ENCODE measurements at places on chromosomes 2 and 18. TPM values are rescaled to one million over a fixed set of nuclear protein-coding genes. Genes with fewer than 3 reads are reported as not detected.
A peak's percentile ranks its signal among the peaks of the same experiment; 100 is the strongest.

The PRKD3 gene
- total RNA-seq: 27.5 TPM

DNA sequence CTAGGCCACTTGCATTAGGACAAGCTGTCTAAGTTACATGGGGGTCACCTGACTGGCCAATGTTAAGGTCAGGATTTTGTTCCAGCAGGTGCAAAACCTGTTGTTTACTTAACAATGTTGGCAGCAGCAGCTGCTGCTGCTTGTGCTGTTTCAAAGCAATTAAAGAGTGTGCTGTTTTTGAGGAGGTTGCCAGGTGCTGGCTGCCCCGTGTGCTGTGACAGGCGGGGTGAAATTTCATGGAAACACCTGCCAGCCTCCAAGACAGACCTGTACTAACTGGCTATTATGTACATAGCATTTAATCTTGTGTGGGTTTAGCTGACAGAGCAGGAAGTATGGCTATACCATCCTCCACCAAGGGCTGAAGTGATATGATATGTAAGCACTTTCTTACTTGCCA, 224.9 kb downstream of the ASXL3 start:
- DNase-seq: no peak

GRCh38 chr18:59907660-59908059, 7.9 kb downstream of the PMAIP1 start:
- no peak for DNase-seq

DNA sequence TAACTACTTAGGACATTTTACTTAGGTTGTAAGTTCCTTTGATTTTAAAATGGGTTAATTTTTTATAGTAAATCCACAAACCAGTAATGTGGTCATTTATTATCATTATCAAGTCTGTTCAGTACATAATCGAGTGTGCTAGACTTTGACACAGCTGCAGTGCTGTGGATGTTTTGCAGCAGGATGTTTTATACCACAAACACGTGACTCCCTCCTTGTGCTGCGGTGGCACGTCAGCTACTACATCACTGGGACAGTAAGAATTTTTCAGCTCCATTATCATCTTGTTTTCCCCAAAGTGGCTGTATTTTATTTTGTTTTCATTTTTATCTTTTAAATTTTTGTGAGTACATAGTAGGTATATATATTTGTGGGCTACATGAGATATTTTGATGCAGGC, 70.0 kb downstream of the ATP9B start:
- DNase-seq: no peak

- no peak for DNase-seq
Observed at GRCh38 chr18:53861185-53861584, 363.3 kb downstream of the MBD2 start.

The DCDC2C gene
- total RNA-seq: not detected

DNA sequence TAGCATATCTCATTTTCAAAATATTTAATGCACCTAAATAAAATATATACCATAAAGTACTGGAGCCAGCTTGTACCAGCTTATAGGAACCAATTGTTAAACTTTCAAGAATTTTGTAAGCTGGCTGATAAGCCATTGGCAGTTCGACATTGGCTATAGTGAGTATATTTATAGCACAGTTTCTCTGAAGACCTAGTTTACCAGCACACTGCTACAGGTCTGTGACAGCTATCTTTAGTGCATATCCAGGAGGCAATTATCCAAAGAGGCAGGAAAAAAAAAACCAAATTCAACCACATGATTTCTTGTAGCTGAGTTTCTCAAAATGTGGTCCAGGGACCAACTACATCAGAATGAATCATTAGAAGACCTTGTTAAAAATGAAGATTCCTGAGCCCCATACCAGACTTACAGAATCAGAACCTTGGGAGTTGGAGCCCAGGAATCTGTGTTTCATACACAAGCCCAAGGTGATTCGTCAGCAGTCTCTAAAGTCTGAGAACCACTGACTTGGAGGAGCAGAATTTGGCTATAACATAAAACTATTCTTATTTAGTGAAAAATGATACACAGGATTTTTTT, 279.0 kb upstream of the NRP2 start:
- no peak for DNase-seq

DNA sequence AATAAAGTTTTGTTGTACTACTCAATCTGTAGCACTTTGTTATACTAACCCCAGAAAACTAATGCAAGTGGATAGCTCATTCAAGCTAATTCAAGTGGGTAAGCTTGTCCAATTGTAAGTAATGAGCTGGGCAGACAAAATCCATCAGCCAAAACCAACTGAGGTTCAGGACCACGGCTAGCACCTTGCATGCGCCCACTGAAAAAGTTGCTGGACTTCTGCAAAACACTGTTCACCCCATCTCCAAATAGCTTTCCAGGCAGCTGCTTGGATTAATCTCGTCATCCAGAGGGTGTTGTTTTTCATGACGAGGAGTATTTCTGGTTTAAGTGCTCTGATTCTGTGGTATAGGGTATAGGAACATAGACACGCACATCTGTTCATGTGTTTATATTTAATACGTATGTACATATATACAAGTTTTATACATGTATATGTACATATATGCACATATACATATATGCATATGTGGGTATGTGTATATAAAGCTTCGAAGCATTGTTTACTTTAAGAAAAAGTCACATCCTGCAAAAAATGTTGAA, 307.5 kb downstream of the GALR1 start:
- no peak for DNase-seq

DNA sequence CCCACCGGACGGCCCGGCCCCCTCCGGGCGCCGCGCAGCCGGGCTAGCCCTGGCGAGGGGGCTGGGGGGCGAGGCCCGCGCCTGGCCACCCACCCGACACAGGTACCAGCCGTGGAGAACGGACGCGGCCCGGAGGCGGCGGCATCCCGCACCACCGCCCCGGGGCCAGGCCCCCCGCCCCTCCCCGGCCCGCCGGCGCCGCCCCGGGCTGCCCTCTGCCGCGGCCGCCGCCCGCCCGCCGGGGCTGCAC, 405 bp downstream of the SOS1 start:
- no peak for DNase-seq

GRCh38 chr18:79625195-79625923, 54.2 kb upstream of the CTDP1 start:
- DNase-seq: no peak

GRCh38 chr2:71620116-71620515, 166.8 kb downstream of the DYSF start:
- no peak for DNase-seq

DNA sequence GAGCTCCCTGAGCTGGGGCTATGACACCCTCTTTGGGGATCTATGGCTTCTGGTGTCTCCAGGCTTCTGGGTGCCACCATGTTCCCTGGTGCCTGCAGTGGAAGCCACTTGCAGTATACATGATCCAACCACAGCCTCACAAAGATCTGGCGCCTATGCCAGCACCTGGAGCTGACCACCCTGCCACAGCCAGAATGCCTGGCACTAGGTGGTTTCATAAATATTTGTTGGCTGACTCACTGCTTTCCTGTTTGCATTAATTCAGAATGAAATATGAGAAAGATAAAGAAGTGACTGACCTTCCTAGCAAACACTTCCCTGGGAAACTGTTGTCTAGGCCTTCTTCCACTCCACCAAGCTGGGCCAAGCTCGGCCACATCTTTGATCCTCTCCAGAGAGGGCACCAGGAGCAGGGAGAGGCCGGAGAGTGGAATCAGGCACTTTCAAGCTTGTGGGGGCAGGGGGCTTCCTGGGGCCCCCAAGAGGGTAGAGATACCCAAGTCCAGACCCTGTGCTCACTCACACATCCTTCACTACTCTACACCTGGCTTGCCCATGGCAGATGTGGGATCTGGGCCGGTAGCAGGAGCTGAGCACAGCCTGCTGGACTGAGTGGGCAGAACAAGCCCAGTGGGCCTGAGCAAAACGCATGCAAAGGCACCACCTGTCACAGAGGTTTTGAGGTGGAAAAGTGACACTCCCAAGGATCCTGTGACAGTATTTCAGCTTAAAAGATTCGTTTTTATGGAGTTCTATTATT, 565.7 kb downstream of the SLC4A3 start:
- DNase-seq: peak; percentile 70

The ANO7 gene
- 6.5 TPM for total RNA-seq

The SLC14A1 gene
- not detected for total RNA-seq

DNA sequence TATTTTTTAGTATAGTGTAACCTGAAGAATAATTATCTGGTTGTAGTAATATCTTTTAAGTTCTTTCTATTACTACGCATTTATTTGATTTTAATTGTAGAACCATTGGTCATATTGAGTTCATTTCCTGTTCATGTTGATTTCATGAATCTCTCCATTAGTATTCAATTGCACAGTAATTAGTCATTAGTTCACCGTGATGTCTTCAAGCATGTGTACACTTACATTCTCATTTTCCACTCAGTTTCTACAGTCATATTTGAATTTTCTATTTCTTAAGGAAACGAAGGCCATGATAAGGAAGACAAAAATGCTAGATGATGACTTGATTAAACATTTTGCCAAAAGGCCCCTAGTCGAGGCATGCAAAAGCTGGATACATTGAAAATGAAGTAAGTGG, 333.7 kb upstream of the FANCL start:
- no peak for DNase-seq

The KIF1A gene
- not detected for total RNA-seq

The FBXO48 gene
- 1.2 TPM for total RNA-seq

DNA sequence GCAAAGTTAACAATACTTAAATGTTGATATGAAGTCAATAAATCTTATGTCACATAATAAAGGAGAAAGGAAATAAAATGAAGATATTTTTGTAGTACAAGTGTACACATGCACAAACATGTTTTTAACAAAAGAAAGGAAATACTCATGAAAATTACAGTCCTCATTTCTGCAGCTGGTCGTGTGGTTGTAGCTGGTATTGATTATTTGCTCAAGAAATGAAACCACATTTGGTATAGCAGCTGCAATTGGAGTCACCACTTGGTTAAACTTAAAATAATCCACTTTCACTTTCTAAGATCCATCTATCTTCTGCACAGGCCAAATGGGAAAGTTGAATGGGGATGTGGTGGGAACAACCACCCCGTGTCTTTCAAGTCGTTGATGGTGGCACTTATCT, 580.5 kb upstream of the NRXN1 start:
- no peak for DNase-seq

The SPATA3 gene
- not detected for total RNA-seq

- DNase-seq: no peak
Observed at GRCh38 chr2:156189143-156189542, 143.4 kb downstream of the NR4A2 start.

DNA sequence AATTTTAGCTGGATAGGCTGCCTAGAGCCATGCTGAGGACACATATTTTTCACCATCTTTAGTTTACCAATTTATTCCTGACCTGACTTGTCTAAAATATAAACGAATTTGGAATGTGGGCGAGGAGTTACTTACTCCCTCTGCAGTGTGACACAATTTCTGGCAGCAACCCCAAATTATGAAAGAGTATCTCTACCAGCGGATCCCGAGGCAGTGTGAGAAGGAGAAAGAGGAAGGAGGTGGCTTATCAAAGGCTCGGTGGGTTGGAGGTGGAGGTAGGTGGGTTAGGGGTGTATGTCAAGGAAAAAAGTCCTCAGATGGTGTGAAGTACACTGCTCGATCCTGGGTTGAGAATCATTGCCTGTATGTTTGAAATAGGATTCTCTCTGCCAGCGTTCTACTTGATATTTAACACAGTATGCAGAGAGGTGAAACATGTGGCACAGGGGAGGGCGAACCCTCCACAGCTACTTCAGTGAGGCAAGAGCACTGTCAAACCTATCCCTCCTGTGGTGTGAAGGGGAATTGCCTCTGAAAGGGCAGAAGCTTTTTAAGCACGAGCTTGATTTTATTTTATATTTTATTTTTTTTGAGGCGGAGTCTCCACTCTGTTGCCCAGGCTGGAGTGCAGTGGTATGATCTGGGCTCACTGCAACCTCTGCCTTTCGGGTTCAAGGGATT, 76.0 kb downstream of the RFTN2 start:
- DNase-seq: no peak

- peak; percentile 33 for DNase-seq
Observed at GRCh38 chr2:88190808-88191721, 20.9 kb downstream of the THNSL2 start.

- DNase-seq: no peak
Observed at GRCh38 chr2:215454519-215455246, 18.8 kb upstream of the FN1 start.

DNA sequence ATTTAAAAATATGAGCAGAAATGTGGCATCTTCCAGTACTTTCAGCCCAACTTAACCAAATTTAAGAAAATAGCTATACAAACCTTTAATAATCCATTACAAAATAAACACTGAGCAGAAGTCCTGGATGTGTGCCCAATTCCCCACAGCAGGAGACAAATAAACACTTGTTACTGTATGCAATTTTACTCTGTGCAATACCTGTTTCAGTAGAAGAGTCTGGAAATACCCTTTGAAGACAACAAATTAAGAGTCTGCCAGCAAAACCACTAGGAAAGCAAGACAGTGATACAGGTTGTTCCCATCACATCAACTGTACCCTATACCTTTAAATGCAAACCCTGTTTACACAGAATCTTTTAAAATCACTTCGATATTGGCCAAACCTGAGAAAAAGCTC, 41.4 kb upstream of the RNU4ATAC start:
- peak; percentile 79 for DNase-seq

- no peak for DNase-seq
Observed at GRCh38 chr2:49924044-49924817, 769.9 kb upstream of the FSHR start.

- no peak for DNase-seq
Observed at GRCh38 chr18:50662775-50663383, 103.0 kb downstream of the MAPK4 start.

GRCh38 chr2:180255981-180256380, 248.9 kb upstream of the CWC22 start:
- no peak for DNase-seq

Data from PC-9 (cell line).